Naive B cell (primary cell): ENCODE measurements at places on chromosomes 1 and 21.

GRCh38 chr1:233656032-233656635, 42.2 kb downstream of the KCNK1 start:
- no peak for DNase-seq

- no peak for DNase-seq
These were observed 257.8 kb downstream of the NPHP4 start for GRCh38 chr1:5734414-5734813.

GRCh38 chr1:27100335-27101053, 54.4 kb downstream of the SLC9A1 start:
- DNase-seq: no peak

- no peak for DNase-seq
These were observed 364.7 kb downstream of the PTPRU start for GRCh38 chr1:29601021-29601420.

GRCh38 chr1:114033961-114034360, 54.7 kb downstream of the OLFML3 start:
- DNase-seq: no peak

DNA sequence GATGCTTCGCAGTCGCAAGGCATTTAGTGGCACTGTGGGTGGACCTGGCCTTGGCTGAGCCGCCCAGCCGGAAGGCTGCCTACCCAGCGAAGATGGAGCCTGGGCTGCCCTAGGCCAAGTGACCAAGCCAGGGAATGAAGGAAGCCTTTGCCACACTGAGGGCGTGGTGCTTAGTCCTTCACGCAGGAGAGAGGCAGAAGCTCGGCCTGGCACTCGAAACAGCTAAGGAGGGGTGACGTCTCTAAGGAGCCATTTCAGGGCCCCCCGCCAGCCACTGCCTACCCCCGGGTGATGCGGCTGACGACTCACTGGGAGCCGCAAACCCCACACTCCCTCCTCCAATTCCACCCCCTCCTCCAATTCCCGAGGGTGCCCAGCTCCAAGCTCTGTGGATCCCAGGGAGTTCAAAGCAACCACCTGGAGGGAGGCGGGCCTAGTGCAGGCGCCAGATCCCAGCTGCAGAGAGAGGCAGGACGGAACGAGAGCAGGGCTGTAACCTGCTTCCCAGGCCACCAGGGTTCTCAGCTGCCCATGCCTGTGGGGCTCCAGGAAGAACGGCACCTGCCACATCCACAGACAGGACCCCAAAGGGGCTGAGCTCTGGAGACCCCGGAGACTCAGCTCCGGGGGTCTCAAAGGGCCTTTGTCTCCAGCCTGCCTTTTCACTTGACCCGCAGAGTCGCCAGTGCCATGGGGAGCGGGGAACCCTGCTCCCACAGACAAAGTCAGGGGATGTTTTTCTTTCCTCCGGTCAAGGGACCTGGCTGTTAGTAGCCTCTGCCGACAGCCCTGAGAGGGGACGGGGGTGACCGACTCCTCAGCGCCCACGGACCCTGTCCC, 75.8 kb downstream of the ARHGEF16 start:
- DNase-seq: no peak

DNA sequence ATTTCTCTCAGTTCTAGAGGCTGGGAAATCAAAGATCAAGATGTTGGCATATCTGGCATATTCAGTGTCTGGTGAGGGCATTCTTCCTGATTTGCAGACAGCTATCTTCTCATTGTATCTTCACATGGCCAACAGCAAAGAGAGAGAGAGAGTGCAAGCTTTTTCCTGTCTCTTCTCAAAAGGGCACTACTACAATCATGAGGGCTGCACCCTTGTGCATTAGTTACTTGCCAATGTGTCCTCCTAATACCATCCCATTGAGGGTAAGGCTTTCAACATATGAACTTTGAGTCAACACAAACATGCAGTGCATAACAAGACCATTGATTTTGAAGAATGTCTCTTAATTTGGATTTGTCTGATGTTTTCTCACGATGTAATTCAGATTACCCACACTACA, 78.0 kb downstream of the CCDC30 start:
- no peak for DNase-seq

DNA sequence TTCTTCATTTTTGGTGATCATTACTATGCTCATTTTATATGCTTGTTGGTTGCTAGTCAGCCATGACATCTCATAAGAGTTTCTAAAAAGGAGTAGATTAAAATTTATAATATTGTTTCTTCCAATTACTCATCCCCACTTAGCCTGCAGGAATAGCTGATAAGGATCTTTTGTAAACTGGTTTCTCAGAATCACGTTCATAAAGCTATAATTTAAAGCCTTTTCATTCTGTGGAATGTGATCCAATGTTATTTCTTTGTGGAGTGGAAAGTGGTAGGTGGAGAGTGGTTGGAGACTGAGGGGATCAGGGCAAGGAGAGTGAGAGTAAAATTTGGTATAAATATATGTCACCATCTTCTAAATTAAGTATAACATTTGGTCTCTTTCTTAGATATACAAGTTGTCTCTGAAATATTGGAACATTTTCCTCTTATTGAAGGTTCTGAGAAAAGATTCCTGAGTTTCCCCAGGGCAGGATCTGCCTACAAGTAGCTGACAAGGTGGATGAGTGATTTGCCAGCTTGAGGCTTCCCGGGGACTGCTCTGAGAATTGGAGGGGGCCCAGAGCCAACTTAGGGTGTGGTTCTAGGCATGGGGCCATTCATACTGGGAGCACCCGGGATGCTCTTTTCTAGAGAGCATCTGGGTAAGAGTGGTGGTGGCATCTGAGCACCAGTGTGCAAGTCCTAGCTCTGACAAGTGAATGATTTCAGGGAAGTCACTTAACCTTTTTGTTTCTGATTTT, 116.4 kb downstream of the TBX19 start:
- DNase-seq: no peak

DNA sequence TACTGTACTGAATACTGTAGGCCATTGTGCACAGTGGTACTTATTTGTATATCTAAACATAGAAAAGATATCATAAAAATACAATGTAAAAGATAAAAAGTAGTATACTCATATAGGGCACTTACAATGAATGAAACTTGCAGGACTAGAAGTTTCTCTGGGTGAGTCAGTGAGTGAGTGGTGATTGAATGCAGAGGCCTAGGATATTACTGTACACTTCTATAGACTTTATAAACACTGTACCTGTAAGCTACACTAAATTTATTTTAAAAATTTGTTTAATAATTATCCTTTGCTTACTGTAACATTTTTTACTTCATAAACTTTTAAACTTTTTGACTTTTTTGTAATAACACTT, 82.5 kb downstream of the FGGY start:
- no peak for DNase-seq

GRCh38 chr1:246106342-246106763, 400.7 kb downstream of the SMYD3 start:
- DNase-seq: no peak

DNA sequence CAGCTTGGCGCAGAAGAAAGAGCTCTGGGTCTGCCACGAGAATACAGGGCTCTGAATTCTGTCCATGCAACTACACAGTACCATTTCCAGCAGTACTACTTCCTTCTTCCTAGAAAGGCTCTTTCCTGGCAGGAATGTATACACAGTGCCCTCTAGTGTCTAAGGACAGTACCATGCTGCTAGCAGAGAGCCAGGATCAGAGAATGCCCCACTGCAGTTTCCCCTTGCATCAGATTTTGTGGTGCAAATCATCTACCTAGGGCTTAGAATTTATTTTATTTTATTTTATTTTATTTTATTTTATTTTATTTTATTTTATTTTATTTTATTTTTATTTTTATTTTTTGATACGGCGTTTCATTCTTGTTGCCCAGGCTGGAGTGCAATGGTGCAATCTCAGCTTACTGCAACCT, 50.8 kb downstream of the PAX7 start:
- DNase-seq: no peak

- no peak for DNase-seq
These were observed 21.9 kb downstream of the FAM3B start for GRCh38 chr21:41338455-41338854.
